ENCODE measurements at places on chromosomes 6 and 20. TPM values are rescaled to one million over a fixed set of nuclear protein-coding genes. Genes with fewer than 3 reads are reported as not detected.
A peak's percentile ranks its signal among the peaks of the same experiment; 100 is the strongest.

GRCh38 chr6:125018136-125018535, 55.9 kb downstream of the RNF217 start:
- DNase-seq, result no peak

DNA sequence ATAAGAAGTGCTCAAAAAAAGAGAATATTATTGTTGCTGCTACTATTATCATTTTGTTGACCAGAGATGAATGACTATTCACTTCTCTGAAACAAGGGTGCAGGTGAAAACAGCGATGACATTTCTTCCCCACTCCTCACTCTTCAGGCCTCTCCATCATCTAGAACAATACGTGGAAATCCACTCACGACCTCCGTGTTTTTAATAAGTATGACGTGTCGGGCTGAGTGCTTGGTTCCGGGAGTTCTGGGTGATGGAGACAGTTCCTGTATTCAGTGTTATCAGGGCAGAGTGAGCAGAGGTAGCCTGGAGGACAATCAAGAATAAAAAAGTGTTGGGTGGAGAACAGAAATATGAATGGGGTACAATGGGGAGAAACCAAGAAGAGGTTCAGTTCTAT, 130.0 kb upstream of the ZNF217 start:
- DNase-seq, result no peak

GRCh38 chr6:29763491-29764289, 40.5 kb downstream of the HLA-F start:
- DNase-seq, result no peak

GRCh38 chr20:23291575-23292240, 58.9 kb upstream of the NXT1 start:
- no peak for DNase-seq

GRCh38 chr6:23952245-23952644, 173.8 kb upstream of the NRSN1 start:
- DNase-seq, result no peak

GRCh38 chr6:162442687-162443086, 284.9 kb downstream of the PRKN start:
- peak; percentile 3 for DNase-seq

- no peak for DNase-seq
These were observed 96.4 kb upstream of the DUSP22 start for GRCh38 chr6:195861-196360.

DNA sequence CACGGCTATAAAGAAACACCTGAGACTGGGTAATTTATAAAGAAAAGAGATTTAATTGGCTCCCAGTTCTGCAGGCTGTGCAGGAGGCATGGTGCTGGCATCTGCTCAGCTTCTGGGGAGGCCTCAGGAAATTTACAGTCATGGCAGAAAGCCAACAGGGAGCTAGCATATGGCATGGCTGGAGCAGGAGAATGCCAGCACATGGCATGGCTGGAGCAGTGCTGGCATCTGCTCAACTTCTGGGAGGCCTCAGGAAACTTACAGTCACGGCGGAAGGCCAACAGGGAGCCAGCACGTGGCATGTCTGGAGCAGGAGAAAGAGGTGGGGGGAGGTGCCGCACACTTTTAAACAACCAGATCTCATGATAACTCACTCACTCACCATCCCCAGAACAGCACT, 32.5 kb upstream of the DACT2 start:
- DNase-seq, result no peak

- no peak for DNase-seq
These were observed 515.5 kb upstream of the NOX3 start for GRCh38 chr6:155970876-155971708.

DNA sequence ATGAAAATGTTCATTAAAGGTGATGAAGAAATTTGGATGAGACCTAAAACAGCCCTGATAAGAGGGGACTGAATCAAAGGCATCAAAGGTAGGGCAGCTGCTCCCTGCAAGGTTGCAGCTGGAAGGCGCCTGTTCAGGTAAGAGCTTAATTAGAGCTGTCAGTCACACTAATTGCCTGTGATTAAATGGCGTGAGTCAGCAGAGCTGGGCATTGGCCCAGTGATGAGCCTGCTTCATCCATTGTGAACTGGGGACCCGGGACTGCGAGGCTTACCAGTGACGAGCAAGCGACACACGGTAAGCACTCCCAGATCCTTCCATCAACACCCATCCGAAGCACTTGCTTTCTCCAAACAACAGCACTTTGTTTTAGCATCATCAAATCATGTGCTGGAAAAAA, 621.5 kb upstream of the CDH4 start:
- DNase-seq, result no peak

DNA sequence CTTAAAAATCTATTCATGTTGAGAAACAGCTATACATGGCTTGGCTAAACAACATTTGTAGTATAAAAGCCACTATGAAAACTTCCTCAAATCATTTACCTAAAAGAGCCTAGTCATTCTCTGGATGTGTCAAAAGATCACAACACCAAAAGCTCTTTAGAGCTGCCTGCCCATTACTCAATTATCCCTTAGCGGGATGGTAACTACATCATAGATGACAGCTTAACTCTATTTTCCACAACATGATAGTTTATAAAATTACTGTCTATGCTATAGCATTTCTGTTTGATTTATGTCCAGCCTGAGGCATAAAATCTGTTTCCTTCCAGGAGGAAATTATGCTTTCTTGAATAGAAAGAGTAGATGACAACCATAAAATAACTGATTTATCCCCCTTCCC, 777.6 kb upstream of the HS3ST5 start:
- no peak for DNase-seq

- DNase-seq, result no peak
These were observed 248.6 kb upstream of the SUPT3H start for GRCh38 chr6:45626087-45626891.

DNA sequence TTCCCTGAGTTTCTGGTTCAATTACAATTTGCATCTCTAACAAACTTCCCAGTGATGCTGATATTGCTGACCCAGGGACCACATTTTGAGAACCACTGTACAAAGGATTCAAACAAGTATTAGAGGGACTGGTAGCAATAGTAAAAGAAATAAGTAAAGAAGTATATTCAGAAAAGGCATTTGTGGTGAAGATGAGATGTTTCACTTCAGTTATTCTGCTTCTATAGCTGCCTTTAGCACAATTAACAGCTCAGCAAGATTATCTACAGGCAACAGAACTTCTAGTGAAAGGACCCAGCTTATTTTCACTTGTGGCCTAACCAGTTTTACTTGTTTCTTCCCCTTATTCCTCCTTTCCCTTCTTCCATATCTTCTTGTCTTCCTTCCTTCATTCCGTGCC, 149.4 kb downstream of the PHF3 start:
- no peak for DNase-seq

GRCh38 chr6:148455225-148455624, 112.6 kb downstream of the SASH1 start:
- DNase-seq, result no peak

DNA sequence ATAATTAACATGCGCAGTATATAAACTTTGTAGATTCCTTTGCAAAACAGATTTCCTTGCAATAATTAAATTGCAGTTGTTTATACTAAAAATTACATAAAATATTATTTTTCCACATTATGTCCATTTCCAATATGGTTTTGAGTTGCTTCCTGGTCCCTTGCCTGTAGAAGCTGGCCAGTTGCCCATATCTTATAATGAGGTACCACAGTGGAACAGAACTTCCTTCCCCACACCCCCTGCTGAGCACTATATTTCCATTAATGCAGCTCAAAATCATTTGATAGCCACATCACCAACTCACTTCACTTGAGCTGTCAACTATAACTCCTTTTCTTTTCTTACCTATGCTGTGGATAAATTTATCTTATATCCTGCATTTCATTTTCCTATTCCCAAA, 194.6 kb downstream of the DST start:
- no peak for DNase-seq

GRCh38 chr20:5570452-5570851, 179.7 kb upstream of the SHLD1 start:
- DNase-seq, result peak; percentile 53

- DNase-seq, result no peak
These were observed 612.2 kb downstream of the HDGFL1 start for GRCh38 chr6:23181356-23182110.

- no peak for DNase-seq
These were observed 186.7 kb upstream of the TENT5A start for GRCh38 chr6:81938991-81939732.

GRCh38 chr6:118080547-118080946, 173.5 kb downstream of the SLC35F1 start:
- no peak for DNase-seq

DNA sequence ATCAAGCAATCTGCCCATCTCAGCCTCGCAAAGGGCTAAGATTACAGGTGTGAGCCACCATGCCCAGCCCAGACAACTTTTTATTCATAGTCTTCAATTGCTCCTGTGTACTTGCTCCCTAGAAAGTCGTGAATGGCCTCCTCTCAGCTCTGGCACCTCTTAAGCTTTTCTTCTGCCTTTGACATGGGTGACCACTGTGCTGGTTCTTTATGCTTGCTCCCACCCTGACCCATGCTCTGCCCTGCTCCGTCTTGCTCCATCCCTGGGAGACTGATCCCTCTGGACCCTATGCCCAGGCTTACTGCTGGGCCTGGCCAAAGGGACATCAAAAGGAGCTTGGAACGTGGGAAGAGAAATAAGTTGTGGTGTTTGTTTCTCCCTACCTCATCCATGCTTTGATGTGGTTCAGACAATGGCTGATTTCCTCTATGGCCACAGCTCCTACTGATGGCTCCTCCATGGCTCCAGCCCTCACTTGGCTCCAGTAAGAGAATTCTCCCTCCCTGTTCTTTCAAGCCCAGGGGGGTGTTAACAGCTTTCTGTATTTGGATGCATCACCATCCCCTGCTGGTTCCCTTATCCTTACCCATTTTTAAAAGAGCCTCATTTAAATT, 7.7 kb upstream of the TREM2 start:
- DNase-seq, result no peak

DNA sequence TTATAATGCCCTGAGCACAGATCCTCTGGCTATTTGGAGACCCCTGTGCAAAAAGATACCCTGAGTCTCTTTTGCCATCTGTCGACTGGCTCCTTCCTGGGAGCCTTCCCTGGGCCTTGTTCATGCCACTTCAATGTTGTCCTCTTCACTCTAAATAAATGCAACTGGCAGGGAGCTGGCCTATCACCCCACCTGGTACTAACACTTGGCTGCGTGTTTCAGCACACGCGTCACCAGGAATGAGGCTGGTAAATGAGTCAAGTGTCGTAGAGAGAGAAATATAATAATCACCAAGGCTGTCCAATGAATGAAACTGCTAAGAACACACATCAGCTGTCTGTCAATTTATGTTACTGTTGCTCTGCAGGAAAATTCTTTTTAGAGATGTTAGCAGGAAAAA, 374.6 kb upstream of the JARID2 start:
- no peak for DNase-seq

DNA sequence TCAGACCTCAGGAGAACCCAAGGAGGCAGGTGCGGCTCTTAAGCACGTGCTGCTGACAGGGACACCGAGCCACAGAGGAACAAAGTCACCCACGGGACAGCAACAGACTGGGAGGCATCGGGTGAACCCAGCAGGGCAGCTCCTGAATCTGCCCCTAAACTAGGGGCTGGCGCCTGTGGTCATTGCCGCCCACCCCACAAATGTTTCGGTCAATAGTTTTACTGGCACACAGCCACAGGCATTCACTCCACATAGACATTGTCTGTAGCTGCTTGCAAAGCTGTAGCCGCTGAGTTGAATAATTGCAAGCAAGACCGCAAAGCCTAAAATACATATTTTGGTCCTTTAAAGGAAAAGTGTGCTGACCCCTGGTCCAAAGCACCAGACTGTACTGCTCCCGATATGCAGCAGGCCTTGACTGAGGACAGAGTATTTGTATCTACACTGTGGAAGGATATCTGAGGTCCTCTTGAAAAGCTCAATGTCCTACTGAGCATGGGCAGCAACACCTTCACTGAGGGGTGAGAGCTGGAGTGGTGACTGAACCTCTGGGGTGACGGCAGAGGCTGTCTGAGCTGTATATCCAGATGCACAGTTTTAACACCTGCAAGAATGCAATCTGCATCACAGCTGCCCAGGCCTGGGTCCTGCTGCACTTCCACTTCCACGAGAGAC, 310.3 kb downstream of the THBS2 start:
- DNase-seq, result no peak

- DNase-seq, result no peak
These were observed 65.7 kb downstream of the CTCFL start for GRCh38 chr20:57459278-57459677.

GRCh38 chr6:36516988-36517387, 30.3 kb downstream of the STK38 start:
- DNase-seq, result no peak

GRCh38 chr6:43120101-43120763, 44.1 kb downstream of the PTK7 start:
- DNase-seq, result no peak

GRCh38 chr20:54220722-54221121, 12.8 kb downstream of the PFDN4 start:
- DNase-seq, result no peak

DNA sequence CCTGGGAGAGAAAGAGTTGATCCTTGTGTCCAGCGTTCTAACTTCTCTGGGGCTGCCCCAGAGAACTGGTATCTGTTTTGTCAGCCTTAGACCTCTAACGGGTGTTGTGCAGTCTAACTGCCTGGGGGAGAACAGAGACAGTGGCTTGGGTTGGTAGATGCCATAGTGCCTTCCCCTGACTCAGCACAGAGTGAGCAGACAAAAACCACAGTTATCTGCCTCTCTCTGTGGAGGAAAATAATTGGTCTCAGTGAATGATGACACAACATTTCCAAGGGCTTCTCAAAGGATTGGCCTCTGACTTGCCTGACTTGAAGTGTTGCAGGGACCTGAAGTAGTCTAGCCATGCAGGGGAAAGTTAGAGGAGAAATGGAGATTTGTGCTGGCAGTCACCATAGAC, 226.2 kb upstream of the MAN1A1 start:
- no peak for DNase-seq

GRCh38 chr6:26613689-26614683, 17.2 kb downstream of the ABT1 start:
- peak; percentile 37 for DNase-seq

The XKR7 gene
- total RNA-seq, result 0.10 TPM

The DLGAP4 gene
- 63.6 TPM for total RNA-seq

The FILIP1 gene
- not detected for total RNA-seq

The ERVFRD-1 gene
- not detected for total RNA-seq

The ADAT2 gene
- total RNA-seq, result 15.2 TPM

The OTOR gene
- not detected for total RNA-seq

The CD40 gene
- total RNA-seq, result 206 TPM

The MED20 gene
- total RNA-seq, result 24.2 TPM

The TRIM38 gene
- 57.5 TPM for total RNA-seq

The RGS17 gene
- not detected for total RNA-seq

The ADGRF1 gene
- total RNA-seq, result not detected

All from B cell (primary cell).